ENCODE measurements at places on chromosomes 4 and X.

DNA sequence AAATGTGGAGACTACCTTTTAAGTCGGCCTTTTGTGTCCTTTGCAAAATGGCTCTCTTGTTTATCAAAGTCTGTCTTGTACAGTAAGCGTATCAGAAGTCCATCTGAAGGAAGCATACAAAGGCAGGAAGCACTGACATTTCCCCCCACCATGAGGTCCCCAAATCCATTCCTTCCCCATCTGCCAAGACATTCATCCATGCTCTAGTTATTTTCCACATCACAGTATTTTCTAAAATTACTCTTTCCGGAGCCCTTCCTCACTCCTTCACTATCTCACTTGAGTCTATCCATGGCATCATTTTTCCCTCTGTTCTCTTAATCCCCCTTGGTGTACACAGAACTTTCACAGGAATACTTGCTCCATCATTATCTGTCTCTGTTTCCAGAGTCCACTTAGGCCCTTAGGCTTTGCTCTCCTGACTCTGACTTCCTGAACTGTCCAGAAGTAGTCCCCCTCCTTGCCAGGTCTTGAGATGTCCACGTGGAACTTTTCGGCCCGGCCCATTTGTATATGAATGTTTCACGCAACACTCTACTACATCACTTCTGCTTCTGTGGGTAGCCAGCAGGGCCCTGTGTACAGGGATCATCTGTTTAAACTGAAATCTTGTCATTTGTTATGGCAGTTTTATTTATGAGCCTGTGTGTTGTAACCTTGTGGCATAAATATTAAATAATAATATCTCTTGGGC is 2.1 kb downstream of the SEL1L3 start:
- no peak for DNase-seq

GRCh38 chr4:53511014-53511413 is 80.3 kb downstream of the LNX1 start:
- DNase-seq, result no peak

GRCh38 chrX:110178179-110178865 is 139.6 kb downstream of the AMMECR1 start:
- DNase-seq, result no peak

DNA sequence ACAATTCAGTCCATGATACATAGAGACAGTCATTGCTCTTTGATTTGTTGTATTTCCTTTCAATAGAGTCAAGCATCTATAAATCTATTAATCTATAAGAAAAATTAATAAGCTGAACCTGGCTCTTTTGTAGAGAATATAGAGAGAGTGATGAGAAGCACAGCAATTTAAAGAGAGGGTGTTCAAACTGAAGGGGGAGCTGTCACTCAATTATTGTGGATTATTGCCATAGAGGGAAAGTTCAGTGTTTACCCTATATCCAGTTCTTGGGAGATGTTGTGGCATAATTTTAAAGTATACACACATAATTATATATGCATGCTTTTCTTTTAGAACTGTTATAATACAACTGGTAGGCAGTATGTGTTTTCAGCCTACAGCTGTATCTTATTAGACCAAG is 1469.0 kb upstream of the PABPC4L start:
- DNase-seq, result no peak

DNA sequence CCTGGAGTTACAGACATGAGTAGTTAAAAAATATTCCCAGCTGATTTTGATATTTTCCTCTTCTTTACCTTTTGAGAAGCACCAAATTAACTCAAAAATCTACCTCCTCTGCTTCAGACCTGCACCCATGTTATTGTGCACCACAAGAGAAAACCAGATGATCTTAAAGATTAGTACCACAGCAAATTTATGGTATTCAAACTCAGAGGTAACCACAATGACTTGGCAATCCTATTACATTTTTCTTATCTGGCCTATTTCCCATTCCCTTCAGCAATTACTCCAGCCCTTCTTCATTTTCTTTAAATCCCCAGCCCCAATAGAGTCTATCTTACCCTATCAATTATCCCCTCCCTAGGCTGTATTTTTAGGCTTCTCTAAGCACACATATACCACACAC is 535.1 kb downstream of the FAT4 start:
- no peak for DNase-seq

GRCh38 chr4:76780781-76781697 is 116.9 kb downstream of the SOWAHB start:
- no peak for DNase-seq

- DNase-seq, result peak; percentile 35
Measured at GRCh38 chr4:6087669-6088341, 69.6 kb upstream of the C4orf50 start.

- no peak for DNase-seq
Measured at GRCh38 chrX:97787849-97788248, 904.1 kb downstream of the RPA4 start.

Data from coronary artery (tissue), 2 donors.